Stimulated activated CD8-positive, alpha-beta memory T cell treated with anti-CD3 and anti-CD28 coated beads, Interleukin-2, amount 100 ng/mL, for 1 hour (primary cell): ENCODE measurements at places on chromosomes 12 and 14.

- DNase-seq: no peak
Observed at GRCh38 chr12:47121146-47121545, 41.4 kb upstream of the AMIGO2 start.

DNA sequence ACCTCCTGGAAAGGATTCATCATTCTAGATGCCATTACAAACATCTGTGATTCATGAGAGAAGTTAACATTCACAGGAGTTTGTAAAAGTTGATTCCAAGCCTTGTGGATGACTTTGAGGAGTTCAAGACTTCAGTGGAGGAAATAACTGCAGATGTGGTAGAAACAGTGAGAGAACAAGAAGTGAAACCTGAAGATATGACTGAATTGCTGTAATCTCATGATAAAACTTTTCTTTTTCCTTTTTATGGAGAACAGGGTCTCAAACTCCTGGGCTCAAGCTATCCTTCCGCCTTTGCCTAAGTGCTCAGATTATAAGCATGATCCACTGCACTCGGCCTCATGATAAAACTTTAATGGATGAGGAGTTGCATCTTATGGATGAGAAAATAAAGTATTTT lies 64.5 kb upstream of the GTF2A1 start:
- no peak for DNase-seq

- no peak for DNase-seq
Observed at GRCh38 chr14:50932156-50932555, 12.1 kb downstream of the PYGL start.

- DNase-seq: no peak
Observed at GRCh38 chr14:87199381-87199780, 793.6 kb downstream of the GALC start.

DNA sequence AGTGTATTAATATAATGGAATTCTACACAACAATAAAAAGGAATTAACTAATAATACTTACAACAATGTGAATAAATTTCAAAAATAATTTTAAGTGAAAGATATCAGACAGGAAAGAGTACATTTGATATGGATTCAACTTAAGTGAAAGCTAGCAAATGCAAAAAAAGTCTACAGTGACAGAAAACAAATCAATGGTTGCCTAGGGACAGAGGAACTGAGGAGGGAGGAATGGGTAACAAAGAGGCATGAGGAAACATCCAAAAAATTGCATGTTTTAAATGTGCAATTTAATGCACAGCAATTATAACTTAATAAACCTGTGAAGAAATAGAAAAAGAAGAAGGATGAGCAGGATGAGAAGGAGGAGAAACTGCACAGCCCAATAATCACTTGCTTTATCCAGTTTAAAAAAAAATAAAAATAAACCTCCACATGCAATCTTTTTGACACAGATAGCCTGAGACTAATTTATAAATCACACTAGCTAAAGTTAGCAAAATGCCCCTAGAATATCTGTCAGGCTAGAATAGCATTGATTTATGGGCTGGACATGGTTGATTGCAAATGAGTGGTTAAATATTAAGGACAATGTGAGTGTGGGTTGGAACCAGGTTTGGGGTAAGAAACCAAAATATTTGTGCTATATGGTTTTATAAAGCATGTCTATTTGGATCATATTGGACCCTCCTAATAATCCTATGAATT lies 1089.1 kb downstream of the TRHDE start:
- DNase-seq: no peak

DNA sequence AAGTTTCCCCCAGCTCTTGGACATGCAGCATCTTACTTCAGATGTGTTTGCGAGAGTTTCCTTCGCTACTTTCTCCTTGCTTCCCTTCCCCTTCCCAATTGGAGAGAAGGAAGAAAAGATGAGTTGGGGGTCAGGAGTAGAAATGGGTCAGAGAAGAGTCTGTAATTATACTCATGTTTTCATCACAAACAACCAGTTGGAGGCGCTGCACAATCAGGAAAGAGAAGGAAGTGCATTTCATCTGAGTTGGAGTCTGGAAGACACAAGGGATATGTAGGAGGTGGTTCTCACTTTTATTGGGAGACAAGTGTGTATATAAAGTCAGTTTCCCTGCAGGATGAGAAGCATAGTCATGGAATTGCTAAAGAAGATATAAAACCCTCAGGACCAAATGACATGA lies 31.3 kb upstream of the VSX2 start:
- DNase-seq: no peak

- DNase-seq: no peak
Observed at GRCh38 chr14:61459229-61459628, 137.8 kb downstream of the PRKCH start.

DNA sequence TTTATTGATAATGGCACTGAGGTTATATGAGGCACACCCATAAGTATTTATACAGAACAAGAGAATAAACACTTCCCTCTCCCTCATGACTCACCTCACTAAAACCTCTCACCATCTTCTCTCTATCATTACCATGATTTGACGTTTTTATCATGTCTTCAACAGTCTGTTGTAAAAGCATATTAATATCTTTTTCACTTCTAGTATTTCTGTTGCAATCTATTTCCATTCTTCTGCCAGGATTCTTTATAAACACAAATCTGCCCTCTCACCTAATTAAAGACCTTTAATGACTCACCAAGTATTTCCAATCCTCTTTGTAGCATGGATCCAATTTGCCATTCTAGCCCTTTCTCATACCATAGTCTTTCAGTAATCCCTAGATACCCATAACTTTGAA lies 527.7 kb downstream of the SLC16A7 start:
- DNase-seq: no peak

- DNase-seq: no peak
Observed at GRCh38 chr12:95700316-95700785, 90.2 kb downstream of the NTN4 start.

- no peak for DNase-seq
Observed at GRCh38 chr12:53965281-53966084, 7.4 kb upstream of the HOXC11 start.

DNA sequence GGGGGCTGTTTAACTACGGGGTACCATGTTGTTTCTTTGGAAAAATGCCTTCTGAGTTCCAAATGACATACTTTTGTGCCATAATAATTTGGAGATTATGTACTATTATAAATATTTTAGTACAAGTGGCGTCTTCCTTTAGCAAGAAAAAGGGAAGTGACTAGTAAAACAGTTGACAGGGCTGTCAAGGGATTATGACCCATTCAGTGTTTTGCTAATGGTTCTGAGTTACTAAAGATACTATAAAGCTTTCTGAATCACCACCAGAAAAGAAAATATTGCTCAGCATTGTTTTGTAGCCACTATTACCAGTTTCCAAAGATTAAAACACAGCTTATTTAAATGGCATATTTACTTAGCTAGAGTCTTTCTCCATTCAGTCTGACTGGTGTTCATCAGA lies 334.9 kb downstream of the SNAPC1 start:
- no peak for DNase-seq

- DNase-seq: no peak
Observed at GRCh38 chr12:75698052-75698451, 186.6 kb upstream of the KRR1 start.

- DNase-seq: no peak
Observed at GRCh38 chr12:22821985-22822384, 197.0 kb downstream of the ETNK1 start.

DNA sequence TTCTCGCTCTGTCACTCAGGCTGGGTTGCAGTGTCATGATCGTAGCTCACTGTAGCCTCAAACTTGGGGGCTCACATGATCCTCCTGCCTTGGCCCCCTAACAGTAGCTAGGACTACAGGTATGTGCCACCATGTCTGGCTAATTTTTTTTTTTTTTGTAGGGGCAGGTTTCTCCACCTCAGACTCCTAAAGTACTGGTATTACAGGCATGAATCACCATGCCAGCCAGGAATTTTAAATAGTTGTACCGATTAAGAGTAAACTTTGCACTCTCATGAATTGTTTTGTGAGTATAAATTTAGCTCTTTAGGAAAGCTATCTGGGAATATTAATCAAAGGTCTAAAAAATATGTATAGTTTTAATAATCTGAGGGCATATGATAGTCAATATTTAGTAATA lies 25.5 kb downstream of the YEATS4 start:
- no peak for DNase-seq

DNA sequence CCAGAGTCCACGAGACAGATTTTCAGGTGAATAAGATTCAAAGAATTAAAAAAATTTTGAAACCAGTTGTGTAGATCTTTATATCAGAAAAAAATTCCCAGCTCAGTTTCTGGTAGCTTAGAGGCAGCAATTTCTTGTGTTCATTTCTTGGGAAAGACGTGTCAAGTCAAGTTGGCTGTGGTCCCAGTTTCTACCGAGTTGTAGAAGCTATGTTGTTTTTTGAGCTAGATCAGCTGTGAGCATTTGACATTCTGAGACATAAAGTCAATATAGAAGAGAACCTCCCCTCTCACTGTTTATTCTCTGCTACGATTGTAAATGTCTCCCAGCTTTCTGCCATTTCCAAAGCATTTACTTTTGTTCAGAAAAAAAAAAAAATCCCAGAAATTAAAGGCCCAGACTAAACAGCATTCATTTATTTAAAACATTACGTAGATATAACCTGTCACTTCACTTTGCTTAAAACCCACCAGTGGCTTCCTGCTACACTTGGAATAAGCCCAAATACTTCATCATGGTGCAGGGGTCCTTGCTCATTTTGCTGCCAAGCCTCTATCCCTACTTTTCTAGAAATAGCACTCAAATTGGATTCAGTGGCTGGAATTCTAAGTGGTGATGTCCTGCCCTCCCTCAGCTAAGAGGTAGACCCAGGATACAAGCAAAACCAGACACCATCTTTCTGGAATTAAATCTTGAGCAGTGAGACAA lies 20.6 kb upstream of the PYGL start:
- no peak for DNase-seq

GRCh38 chr12:75374971-75375370 lies 15.9 kb upstream of the GLIPR1L2 start:
- DNase-seq: no peak

- DNase-seq: no peak
Observed at GRCh38 chr12:80946591-80946990, 8.9 kb upstream of the LIN7A start.

DNA sequence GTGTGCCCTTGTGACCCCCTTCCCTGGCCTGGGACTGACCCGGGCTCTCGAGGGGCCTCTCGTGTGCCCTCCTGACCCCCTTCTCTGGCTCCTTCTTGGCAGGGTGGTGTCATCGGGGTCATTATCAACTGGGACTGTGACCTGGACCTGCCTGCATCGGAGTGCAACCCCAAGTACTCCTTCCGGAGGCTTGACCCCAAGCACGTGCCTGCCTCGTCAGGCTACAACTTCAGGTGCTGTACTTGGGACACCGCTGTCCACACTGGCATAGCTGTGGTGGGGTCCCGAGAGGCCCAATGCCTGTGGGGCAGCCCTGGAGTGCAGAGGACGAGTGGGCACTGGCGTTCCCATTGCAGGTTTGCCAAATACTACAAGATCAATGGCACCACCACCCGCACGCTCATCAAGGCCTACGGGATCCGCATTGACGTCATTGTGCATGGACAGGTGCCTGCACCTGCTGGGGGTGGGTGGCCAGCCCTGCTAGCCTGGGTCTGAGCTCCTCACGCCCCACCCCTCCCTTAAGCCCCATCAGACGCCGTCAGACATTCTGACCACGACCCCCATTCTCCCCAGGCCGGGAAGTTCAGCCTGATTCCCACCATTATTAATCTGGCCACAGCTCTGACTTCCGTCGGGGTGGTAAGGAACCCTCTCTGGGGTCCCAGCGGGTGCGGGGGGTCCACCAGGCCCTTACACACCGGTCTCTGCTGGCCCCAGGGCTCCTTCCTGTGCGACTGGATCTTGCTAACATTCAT lies 2.5 kb downstream of the P2RX2 start:
- no peak for DNase-seq

DNA sequence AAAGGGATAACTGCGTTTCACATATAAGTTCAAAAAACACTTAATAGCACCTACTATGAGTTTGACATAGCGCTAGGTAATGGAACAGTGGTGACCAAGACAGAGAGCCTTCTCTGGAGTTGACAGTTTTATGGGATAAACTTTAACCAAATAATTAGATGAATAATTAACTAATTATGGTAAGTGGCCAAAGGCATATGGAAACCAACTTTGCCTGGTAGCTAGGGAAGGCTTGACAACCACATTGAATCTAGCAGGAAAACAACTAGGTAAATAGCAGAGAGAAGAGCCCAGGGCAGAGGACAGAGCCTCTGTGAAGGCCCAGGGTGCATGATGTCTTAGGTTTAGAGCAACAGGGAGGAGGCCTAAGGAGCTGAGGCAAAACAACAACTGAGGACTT lies 52.1 kb downstream of the DUSP16 start:
- no peak for DNase-seq

DNA sequence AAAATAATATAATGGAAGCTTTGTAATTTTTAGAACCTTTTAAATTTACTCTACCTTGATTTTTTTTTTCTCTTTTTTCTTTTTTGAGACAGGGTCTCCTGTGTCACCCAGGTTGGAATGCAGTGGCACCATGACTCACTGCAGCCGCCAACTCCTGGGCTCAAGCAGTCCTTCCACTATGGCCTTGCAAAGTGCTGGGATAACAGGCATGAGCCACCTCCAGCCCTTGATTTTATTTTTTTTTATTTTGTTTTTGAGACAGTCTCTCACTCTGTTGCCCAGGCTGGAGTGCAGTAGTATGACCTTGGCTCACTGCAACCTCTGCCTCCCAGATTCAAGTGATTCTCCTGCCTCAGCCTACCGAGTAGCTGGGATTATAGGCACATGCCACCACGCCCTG lies 65.3 kb upstream of the TRAF3 start:
- DNase-seq: no peak

DNA sequence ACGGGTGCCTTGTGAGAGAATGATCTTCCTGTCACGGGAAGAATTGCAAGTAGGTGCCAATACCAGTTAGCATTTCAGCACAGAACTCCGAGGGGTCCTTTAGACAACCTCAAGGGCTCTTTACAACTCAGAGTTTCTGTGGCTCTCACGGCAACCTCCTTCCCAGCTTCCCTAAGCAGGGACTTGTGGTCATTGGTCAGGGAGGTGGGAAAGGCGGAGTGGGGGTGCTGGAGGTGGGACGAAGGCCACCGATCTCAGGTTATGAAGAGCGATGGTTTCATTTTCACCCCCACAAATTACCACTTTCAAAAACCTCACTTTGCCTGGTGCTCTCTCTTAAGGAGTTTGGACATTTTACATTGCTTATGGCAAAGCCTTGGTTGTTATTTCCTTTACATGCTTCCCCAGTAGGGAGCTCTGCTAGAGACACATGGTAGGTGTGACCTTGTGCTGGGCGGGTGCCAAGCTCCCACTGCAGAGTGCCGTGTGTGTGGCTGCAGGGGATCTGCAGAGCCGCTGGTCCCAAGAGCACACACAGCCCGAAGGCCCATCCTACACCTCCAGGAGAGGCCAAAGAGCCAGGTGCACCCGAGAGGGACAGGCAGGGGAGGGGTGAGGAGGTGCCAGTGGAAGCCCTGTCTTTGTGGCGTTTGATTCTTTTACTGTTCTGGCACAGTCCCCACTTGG lies 21.4 kb downstream of the BCL2L14 start:
- no peak for DNase-seq

- no peak for DNase-seq
Observed at GRCh38 chr12:131033486-131033885, 79.8 kb downstream of the ADGRD1 start.

GRCh38 chr12:4742416-4742970 lies 22.3 kb downstream of the GALNT8 start:
- DNase-seq: no peak

- DNase-seq: no peak
Observed at GRCh38 chr12:30825341-30825740, 70.6 kb upstream of the CAPRIN2 start.

- DNase-seq: no peak
Observed at GRCh38 chr12:118237052-118237665, 101.2 kb downstream of the PEBP1 start.

- no peak for DNase-seq
Observed at GRCh38 chr14:67806246-67806645, 10.1 kb downstream of the ZFYVE26 start.
